ENCODE measurements at places on chromosomes 12 and 14.

GRCh38 chr12:96698521-96698920 lies 208.5 kb upstream of the NEDD1 start:
- DNase-seq, result no peak

- DNase-seq, result no peak
Observed at GRCh38 chr12:88870000-88870737, 289.9 kb upstream of the KITLG start.

- DNase-seq, result no peak
Observed at GRCh38 chr12:129328235-129328634, 475.0 kb downstream of the GLT1D1 start.

DNA sequence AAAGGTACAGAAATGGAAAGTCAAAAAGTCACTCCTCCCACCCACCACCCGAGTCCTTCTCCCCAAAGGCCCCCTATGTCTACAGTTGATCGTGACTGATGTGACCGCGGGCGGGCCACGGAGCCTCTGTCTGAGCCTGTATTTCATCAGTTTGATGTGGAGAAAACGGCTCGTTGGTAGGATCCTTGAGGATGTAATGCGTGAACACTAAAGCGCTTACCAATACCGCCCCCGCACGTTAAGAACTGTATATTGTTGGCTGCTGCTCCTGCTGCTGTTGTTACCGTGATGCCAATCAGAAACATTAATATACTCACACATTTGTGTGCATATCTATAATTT lies 24.6 kb upstream of the UBC start:
- peak; percentile 69 for DNase-seq

GRCh38 chr12:3170423-3171194 lies 93.4 kb downstream of the TSPAN9 start:
- DNase-seq, result no peak

- no peak for DNase-seq
Observed at GRCh38 chr12:3380200-3381043, 110.6 kb upstream of the PRMT8 start.

- DNase-seq, result peak; percentile 72
Observed at GRCh38 chr14:91417983-91418386, 365 bp upstream of the CCDC88C start.

- DNase-seq, result peak; percentile 78
Observed at GRCh38 chr14:99995700-99996356, 69.4 kb upstream of the EVL start.

DNA sequence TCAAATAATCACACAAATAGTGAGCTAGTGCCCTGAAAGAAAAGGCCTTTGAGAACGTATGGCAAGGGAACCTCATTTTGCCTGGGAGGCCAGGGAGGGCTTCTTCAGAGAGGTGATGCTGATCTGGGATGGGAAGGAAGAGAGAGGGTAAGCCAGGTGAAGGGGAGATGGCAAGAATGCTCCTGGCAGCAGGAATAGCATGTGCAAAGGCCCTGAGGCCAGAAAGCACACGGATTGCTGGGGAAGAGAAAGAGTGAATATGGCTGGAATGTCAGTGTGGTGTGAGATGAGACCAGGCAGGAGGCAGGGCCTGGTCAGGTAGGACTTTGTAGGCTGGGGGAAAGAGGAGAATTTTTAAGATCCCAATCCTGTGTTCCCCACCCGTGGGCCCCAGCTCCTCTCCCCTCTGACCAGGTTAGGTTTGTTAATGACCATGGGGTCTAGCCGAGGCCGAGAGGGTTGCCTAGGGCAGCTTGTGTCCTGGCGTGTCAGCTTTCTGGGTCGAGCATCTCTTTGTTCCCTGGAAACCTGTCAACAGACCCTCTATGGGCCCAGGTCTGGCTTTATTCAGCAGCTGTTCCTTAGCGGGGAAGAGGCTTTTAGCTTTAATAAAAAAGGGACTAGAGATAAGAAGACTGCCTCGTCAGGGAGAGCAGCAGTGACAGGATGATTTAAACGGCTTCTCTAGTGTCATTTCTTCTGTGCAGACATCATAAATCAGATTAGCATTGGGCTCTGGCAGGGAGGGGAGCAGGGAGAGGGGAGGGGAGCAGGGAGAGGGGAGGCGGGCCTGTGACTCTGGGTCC lies 123.4 kb downstream of the ADCK1 start:
- no peak for DNase-seq

DNA sequence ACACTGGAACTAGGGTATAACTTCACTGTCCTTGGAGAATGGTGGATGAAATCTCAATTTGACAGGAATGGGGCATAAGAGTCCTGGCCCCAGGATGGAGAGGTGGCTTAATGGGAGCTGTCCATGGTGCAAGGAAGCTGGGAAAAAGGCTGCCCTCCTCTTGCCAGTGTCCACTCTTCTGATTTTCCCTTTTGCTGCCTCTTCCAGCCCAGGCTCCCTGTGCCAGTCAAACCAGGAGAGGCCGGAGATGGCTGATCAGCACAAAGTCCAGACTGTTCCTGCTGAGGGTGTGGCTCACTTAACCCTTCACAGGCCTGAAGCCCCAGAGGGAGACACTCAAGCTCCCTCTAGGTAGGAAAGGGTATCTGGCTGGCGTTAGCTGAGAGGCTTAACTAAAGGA lies at the start of gene MYO1A:
MYO1A (minus strand) TSS at position 240 of the 400 bp plus-strand sequence. CDS start 1,806 bp downstream, outside the sequence.
- DNase-seq, result no peak

DNA sequence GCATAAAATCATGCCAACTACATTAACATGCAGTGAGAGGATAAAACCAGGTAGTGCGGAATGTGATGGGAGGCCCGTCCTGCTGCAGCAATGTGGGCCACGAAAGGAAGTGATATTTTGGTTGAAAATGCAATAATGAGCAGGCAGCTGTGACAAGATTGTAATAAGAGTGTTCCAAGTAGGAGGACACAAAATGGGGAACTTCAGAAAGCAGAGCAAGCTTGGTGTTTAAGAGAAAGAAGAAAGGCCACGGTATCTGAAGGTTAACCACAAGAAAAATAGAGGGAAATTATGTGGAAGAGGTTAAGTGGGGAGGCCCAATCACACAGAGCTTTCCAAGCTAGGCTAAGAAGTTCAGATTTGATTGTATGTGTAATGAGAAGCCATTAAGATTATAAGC lies 34.3 kb downstream of the OVCH1 start:
- no peak for DNase-seq

DNA sequence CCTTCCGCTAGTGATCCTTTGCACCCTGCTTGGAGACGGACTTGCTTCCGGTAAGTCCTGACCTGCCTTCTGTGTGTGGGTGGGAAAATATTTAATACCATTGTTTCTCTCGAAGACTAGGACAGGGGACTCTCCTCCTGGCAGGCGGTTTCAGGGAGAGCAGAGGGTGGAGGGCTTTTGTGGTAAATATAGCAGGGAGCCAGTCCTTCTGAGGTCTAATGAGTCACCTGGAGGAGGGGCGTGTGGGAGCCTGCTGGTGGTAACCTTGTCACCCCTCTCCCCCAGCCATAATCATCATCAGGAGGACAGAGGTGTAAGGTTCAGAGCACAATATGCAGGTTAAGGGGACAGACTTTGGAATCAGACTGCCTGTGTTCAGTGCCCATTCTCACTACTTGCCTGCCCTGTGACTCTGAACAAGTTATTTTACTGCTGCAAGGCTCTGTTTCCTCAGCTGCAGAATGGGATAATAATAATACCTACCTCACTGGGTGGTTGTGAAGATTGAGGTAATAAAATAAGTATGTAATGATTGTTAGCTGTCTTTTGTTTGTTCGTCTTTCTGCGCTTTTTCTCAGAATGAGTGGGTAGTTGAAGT lies 47.4 kb downstream of the SUSD6 start:
- DNase-seq, result peak; percentile 54

GRCh38 chr12:30416631-30417030 lies 279.0 kb downstream of the IPO8 start:
- DNase-seq, result no peak

DNA sequence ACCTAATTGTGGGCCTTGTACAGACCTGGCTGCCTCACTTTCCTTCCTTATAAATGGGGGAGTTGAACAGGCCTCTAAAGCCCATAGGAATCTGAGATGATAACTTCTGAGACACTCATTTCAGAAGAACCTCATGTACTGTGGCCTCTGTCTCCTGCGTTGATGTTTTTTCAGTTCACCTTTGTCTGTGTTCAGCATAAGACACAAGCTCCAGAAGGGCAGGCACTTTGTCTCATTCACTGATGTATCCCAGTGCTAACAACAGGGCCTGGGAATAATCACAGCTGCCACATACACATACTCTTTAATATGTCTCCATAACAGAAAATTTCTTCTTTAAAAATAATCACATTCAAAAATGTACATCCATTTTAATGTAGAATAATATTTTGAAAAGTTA lies 3.3 kb downstream of the FGD6 start:
- DNase-seq, result no peak

- DNase-seq, result no peak
Observed at GRCh38 chr12:75735853-75736252, 224.4 kb upstream of the KRR1 start.

DNA sequence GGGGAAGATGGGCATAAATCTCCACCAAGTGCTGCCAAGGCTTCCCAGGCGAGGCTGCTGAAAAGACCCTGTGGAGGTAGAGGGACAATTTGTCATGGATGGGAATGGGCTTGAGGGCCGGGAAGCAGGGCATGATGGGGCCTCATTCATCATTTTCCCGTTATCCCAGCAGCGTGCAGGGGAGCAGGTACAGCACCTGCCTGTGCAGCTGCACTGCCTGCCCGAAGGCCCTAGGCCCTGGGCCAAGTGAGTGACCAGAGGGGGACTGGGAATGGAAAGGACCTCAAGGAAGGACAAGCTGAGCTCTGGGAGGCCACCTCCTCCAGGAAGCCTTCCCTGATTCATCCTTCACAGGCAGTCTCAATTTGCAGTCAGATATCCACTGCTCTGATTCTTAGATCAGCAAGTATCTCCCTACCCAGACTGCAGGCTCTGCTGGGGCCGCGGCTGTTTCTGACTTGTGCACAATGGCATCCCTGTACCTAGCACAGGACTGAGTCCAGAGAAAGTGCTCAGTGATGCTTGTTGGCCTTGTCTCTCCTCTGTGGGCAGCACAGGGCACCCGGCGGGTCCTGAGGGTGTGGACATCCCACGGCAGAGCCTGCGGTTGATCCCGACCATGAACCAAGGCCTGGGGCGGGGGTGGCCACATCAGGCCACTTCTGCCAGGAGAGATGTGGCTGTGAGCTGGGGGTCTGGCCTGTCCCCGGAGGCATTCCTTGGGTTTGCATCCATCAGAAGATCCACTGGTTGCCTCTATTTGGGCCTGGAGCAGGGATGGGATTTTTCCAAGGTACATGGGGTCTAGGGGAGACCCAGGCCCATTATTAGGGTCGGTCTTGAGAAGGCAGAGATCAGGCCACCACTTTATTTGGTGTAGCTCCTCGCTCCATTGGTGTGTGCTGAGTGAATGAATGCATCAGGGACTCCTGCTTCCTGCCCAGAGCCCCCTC lies 167.3 kb upstream of the RTL1 start:
- no peak for DNase-seq

GRCh38 chr12:122031342-122032216 lies 9.9 kb downstream of the BCL7A start:
- peak; percentile 77 for DNase-seq

GRCh38 chr12:22321638-22322037 lies 12.9 kb downstream of the ST8SIA1 start:
- DNase-seq, result peak; percentile 42

DNA sequence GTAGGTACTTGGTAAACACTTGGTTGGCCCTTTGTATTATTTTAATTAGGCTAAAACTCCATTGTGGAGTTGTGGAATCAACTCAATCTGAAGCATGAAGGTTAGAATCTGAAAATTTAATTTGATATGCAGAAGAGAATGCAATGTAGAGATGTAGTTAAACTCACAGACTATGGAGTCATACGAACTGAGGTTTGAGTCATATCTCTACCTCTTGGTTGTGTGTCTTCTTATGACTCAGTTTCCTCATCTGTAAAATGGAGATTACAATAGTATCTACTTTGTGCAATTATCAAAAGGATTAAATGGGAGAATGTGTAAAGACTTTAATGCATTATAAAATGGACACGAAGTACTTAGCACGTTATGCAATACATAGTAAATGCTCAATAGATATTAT lies 146.0 kb upstream of the IFNG-AS1 start:
- DNase-seq, result no peak

- DNase-seq, result no peak
Observed at GRCh38 chr12:51895378-51896135, 7.7 kb downstream of the ANKRD33 start.

- DNase-seq, result no peak
Observed at GRCh38 chr12:116055895-116056607, 221.4 kb downstream of the MED13L start.

GRCh38 chr14:45787167-45787566 lies 534.2 kb upstream of the MIS18BP1 start:
- DNase-seq, result no peak

GRCh38 chr12:14689996-14690395 lies 6.4 kb downstream of the GUCY2C start:
- no peak for DNase-seq

DNA sequence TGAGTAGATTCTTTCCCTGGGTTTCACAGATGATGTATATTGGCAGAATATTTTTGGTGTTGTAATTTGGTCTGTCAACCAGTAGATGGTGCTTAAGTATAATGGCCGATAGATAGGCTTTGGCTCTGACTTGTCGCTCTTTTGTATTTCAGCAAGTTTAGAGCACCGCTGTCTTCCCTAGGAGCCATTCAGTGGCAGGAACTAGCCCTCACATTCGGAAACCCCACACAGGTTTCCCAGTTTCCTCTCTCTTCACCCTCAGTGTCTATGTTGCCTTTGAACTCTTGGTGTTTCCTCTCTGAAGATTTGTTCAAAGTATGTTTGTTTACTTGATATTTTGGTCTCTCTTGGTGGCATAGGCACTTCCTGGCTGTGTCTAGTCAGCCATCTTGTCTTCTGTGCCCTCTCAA lies 102.2 kb downstream of the GPHN start:
- no peak for DNase-seq

GRCh38 chr14:82490397-82490796 lies 956.7 kb upstream of the SEL1L start:
- DNase-seq, result no peak

- no peak for DNase-seq
Observed at GRCh38 chr14:103185051-103186029, 62.1 kb downstream of the TNFAIP2 start.

DNA sequence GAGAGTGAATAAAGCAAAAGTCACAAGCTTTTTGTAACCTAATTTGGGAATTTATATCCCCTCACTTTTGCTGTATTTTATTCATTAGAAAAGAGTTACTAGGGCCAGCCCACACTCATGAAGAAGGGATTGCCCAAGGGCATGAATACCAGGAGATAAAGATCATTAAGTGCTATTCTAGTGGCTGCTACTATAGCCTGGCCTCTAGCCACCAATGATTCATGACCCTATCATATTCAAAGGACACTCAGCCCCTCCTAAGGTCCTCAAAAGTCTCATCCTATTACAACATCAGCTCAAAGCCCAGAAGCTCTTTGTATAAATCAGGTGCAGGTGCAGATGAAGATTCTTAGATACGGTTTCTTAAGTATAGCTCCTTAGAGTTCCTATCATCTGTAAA lies 518.1 kb downstream of the TRHDE start:
- no peak for DNase-seq

GRCh38 chr12:52010152-52010622 lies 3.4 kb downstream of the TAMALIN start:
- no peak for DNase-seq

- peak; percentile 18 for DNase-seq
Observed at GRCh38 chr12:56377310-56377988, 14.8 kb upstream of the APOF start.

Data from activated CD4-positive, alpha-beta T cell treated with anti-CD3 and anti-CD28 coated beads for 48 hours (primary cell).